PC-9 (cell line): ENCODE measurements at places on chromosomes 2 and 18.

DNA sequence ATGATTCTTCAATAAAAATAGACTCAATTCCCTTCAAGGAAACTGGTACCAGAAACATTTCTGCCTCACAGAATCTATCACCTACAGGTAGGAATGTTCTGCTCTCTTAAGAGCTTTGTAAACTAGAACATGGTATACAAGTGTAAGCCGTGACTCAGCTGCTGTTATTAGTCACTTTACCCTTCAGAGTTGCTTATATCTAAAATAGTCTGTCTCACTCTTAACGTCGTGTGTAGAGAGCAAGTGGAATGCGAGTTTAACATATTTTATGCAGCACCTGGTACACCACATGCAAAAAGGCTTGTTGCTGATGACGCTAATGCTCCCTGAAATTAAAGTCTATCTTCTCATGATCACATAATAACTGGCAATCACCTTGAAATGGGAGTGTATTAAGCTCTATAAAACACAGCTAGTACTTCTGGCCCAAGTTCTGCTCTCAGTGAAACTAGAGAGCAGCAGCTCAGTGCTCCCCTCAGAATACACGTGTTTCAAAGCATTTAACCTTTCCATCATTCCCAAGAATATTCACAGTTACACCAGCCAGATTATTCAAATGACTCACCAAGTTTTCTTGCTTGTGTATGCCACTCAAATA lies 420.0 kb downstream of the ZEB2 start:
- DNase-seq = peak; percentile 15

GRCh38 chr2:229684942-229685562 lies 29.3 kb downstream of the DNER start:
- no peak for DNase-seq

DNA sequence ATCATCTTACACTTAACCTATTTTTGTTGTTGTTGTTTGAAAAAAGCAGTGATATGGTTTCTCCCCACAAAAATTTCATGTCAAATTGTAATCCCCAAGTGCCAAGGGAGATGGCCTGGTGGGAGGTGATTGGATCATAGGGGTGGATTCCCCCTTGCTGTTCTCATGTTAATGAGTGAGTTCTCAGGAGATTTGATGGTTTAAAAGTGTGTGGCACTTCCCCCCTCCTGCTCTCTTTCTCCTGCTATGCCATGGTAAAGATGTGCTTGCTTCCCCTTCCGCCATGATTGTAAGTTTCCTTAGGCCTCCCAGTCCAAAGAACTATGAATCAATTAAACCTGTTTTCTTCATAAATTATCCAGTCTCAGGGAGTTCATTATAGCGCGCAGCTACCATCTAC lies 1362.7 kb upstream of the FAM98A start:
- DNase-seq = no peak

- no peak for DNase-seq
Observed at GRCh38 chr2:12090072-12090471, 343.6 kb downstream of the LPIN1 start.

DNA sequence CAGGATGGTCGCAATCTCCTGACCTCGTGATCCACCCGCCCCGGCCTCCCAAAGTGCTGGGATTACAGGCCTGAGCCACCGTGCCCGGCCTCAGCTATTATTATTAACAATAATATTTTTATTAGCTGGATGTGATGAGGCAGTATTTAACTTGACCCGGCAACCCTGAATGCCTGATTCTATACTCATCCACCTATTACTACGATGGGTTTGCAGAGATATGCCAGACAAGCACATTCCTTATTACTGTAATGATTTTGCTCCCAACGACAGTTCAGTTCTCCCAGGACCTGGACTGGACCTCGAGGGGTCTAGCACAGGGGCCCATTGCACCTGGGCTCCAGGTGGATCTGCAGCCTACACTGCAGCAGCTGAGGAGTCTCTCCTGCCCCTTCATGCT lies 32.6 kb downstream of the BMP10 start:
- DNase-seq = no peak

DNA sequence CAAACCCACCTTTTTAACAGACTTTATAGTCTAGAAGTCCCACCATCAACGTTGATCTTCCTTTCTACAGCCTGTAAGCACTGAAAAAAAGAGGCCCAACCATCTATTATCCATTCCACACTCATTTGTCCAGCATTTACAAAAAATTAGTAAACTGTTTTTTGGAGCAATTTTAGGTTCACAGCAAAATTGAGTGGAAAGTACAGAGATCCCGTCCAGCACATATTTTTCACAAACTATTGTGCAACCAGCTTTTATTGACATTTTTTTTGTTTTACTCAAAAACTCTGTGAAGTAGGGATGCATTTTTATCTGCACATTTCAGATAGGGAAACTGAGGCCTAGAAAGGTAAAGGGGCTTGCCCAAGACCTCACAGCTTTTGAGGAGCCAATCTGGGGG lies 68.6 kb downstream of the TNP1 start:
- DNase-seq = no peak

GRCh38 chr2:148534416-148535204 lies 109.9 kb upstream of the EPC2 start:
- DNase-seq = no peak

- DNase-seq = no peak
Observed at GRCh38 chr2:147311058-147311430, 533.8 kb upstream of the ACVR2A start.

- no peak for DNase-seq
Observed at GRCh38 chr18:73264562-73264921, 396.8 kb upstream of the NETO1 start.
